ENCODE measurements at places on chromosomes 6 and 20. TPM values are rescaled to one million over a fixed set of nuclear protein-coding genes. Genes with fewer than 3 reads are reported as not detected.
A peak's percentile ranks its signal among the peaks of the same experiment; 100 is the strongest.

- no peak for DNase-seq
These were observed 94.5 kb downstream of the RFPL4B start for GRCh38 chr6:112441607-112442006.

DNA sequence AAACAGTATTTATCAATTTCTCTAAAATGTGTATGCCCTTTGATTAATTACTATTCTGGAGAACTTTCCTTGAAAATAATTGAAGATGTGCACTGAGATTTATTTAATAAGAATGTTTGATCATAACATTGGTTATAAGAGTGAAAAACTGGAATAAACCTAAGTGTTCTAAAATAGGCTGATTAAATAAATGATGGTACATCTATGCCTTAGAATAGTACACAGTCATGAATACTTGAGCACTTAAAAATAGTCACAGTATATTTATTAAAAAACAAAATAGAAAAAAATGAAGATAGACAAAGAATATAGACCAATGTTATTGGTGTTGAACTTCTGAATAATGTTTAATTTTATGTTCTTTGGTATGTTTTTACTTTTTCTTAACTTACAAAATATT is 93.0 kb downstream of the ZNF217 start:
- no peak for DNase-seq

- DNase-seq = peak; percentile 61
These were observed 83.9 kb downstream of the SOD2 start for GRCh38 chr6:159608961-159609651.

DNA sequence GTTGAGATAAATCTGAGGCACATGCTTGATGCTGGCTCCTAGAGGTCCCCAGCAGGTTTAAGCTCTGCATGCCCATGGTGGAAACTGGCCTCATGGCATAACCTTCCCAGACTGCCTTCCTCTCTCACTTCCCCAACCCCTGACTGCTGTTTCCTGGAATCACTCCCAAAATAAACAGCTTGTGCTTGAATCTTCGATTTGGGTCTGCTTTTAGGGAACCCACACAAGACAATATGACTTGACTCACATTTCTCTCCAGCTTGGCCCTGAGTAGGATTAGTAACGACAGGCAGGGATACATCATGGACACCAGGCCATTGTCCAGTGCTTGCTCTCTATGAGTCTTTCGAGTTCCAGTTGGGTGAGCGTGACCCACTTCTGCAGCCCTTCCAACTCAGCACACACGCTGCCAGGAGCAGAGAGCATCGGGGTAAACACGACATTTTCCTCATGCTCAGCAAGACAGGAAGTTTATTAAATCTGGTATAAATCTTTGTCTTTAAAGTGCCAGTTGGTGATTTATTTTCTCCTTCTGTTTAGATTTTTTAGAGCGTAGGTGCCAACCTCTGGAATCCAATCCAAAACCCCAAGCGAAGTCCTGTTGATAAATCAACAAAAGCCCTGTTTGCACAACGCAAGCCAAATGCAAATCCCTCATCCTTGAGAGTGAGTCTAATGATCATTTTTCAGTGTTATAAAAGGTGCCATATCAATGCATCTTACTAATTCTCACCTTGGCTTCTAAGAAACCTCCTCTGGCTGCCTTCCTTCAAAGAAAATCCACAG is 135.0 kb downstream of the FOXA2 start:
- no peak for DNase-seq

The LCA5 gene
- 4.0 TPM for polyA plus RNA-seq

The CAP2 gene
- polyA plus RNA-seq = 23.2 TPM
